ENCODE measurements at places on chromosomes 5 and 9.

GRCh38 chr5:119074419-119074818 is 3.5 kb downstream of the DMXL1 start:
- peak; percentile 35 for DNase-seq

- no peak for DNase-seq
These were observed 97.4 kb downstream of the OSTF1 start for GRCh38 chr9:75185585-75186170.

DNA sequence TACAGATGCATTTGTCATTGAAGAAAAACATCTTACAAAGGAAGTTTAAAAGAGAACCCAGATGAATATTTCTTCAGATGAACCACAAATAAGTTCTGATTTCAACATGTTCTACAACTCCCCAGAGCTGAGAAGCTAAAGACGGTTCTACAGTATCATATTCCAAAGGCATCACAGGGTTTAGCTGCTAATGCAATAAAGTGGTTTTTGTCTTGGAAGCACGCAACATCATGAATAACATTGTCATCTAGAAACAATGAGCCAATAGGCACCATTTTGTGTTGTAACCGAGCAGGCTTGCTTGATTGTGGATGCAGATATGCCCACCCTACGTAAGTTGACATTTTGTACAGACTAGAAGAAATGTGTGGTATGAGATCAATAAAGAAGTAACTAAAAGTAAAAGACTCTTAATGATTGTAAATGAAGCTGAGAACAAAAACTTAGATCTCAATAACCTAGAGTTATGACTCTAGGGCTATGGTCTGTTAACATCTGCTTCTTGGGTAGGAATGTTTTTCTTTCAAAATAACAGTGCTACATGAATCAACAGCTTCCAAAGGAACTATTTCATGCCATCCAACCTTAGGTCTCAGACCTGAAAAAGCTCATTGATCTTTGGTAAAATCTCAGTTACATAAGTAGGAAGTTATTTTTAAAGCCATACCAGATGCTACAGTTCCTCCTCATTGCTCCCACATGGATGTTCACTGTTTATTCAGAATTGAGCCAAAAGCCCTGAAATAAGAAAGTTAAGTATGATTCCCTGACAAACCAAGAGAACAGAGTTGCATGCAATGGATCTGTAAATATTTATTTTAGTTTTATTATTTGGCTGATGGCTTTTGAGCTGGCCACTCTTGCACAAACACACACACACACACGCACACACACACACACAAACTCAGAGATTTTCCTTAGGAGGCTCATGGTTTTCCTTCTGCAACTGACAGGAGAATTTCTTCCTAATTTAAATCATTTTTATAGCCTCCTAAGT is 118.7 kb upstream of the SLCO6A1 start:
- no peak for DNase-seq

DNA sequence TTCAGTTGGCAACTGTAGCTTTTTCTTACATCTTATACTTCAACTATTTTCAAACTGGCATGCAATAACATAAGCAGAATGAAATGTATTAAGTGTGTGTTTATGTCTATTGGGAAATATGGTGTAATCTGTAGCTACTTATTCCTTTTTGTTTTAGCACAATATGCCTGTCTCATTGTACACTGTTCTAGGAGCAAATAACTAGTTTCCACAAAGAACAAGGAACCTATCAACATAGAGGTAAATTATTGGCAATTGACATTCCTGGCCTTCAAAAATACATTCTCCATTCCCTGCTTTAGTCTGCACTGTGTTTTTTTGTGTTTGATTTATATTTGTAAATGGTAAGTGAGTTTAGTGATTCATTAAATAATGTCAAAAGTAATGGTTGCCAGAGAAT is 75.7 kb downstream of the FBXL7 start:
- DNase-seq, result no peak

DNA sequence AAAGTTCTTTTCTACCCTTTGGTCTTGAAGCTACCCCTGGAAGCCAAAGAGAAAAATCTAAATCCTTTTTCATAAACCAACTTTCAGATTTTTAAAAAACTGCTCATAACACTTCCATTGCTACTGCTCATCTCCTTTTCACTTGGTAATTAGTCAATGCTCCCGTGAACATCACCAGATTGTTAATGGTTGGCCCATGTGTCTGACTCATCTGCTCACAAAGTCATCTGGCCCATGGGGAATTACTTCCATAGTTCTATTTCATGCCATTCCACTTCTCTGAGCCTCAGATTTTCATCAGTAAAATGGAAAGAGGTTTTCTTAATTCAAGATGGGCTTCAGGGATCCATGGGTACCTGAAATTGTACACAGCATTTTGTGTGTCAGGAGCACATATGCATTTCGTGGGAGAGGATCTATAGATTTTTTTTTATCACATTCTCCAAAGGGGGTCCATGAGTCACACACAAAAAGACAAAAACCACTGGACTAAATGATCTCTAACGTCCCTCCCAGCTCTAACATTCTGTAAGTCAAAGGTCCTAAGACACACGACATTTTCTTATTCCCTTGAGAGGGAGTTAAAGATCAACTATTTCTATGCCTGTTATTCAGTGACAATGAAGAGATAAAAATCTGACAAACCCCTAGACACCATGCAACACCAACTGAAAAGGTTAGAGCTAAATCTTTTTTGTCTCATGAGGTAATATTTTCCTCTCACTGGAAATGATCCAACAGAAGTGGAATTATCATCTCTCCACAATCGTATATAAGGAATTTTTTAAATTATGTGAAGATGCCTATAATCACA is 75.4 kb downstream of the TEX10 start:
- no peak for DNase-seq

- DNase-seq, result no peak
These were observed 180.2 kb downstream of the ALDH1A1 start for GRCh38 chr9:72772661-72773060.

DNA sequence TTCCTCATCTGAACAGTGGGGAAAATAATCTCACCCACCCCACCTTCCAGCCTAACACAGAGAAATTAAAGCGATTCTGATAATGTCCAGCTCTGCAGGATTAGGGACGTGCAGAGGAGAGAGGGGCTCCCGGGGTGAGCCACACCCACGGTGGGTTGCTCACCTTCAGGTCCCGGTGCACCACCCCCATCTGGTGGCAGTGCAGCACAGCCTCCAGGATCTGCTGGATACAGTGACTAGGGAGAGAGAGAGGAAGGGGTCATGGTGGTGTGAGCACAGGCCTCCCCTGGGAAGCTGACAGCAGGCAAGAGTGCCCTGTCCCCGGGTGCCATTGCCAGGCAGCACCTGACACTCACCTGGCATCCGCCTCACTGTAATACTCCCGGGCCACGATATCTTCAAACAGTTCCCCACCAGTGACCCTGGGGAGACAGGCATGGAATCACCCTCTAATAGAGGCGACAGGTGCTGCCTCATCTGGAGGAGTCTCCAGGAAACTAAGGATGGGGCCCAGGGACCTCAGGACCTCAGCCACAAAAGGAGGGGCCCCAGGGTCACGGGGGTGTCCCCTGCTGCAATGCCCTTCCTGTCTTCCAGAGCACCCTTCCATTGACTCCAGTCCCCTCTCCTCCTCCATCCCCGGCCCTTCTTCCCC is 33.0 kb downstream of the CAMK2A start:
- DNase-seq, result no peak

Data from GM13976 (cell line).